ENCODE measurements at places on chromosomes 4 and X.

- DNase-seq = peak; percentile 20
Measured at GRCh38 chrX:101057093-101057714, 5.3 kb upstream of the TRMT2B start.

- no peak for DNase-seq
Measured at GRCh38 chr4:129231945-129232588, 136.1 kb downstream of the C4orf33 start.

DNA sequence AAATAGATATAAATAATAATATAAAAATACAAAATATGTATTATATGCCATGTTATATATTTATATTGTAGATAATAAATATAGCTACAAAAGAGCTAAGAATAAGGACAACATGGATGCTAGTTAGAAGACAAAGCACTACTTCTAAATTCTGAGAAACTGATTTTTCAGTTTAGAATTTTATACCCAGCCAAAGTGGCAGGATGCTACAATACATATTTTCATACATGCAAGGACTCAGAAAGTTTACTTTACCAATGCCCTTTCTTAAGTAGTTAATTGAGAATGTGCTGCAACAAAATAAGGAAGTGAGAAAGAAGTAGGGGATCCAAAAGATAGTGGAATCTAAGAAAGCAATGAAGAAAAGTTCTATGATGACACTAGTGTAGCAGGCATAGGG is 64.5 kb downstream of the PDE5A start:
- DNase-seq = no peak

- no peak for DNase-seq
Measured at GRCh38 chr4:186943411-186943810, 219.8 kb upstream of the FAT1 start.
